Amygdala (tissue), 56 donors: ENCODE measurements at places on chromosomes 16 and 17.
A peak's percentile ranks its signal among the peaks of the same experiment; 100 is the strongest.

- no peak for DNase-seq
Observed at GRCh38 chr17:28327031-28327607, 8.1 kb downstream of the TMEM97 start.

DNA sequence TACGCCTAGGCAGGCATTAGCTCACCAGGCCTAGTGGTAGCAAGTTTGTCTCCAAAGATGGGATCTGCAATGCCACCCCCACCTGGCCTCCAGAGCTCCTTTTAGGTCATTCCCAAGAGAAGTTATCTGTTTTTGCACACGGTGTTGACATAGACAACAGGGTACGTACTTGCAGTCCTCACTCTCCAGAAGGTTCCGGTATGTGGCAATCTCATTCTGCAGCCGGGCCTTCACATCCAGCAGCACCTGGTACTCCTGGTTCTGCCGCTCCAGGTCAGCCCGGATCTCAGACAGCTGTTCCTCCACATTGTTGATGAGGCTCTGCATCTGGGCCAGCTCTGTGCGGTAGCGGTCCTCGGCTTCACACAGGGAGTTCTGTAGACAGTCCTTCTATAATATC lies 9.8 kb upstream of the KRT31 start:
- DNase-seq = no peak

DNA sequence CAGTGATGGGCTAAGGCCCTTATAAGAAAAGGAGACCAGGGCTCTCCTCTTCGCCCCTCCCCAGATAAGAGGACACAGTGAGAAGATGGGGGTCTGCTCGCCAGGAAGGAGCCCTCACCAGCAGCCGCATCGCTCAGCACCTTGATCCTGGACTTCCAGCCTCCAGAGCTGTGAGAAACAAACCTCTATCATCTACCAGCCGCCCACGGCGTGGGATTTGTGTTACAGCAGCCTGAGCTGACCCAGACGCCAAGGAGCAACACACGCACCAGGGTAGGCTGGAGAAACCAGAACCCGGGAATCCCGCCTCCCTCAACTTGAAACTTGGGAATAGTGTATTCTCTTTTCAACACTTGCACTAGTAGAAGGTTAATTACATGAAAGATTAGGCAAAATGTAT lies 4.2 kb upstream of the ZG16B start:
- DNase-seq = no peak

DNA sequence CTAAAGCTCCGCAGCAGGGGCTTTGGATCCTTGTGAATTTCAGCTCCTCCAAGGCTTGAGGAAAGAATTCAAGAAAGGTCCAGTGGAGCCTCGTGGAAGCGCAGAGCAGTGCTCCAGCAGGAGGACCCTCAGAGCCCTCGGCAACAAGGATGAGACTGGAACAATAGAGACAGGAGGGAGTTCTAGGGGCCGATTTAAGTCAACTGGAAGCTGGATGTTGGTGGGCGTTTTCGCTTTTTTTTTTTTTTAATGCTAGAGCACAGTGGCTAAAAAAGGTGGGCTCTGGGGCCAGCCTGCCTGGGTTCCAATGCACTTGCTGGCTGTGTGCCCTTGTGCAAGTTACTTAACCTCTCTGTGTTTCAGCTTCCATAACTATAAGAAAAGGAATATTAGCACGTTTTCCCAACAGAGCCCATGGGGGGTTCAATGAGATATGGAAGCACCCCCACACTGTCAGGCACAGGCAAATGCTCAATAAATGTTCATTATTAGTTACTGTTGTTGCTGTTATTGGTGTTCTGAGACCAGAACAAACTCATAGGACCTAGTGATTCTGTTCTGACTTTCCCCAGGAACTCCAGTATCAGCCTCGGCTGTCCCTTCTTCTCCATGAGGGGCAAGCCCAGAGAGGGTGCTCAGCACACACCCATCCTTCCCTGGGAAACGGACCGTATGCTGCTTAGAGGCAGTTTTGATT lies 5.3 kb upstream of the CBX8 start:
- no peak for DNase-seq

GRCh38 chr17:44204441-44204882 lies 4.8 kb upstream of the ATXN7L3 start:
- DNase-seq = no peak

GRCh38 chr17:2011411-2012371 lies 13.4 kb downstream of the RTN4RL1 start:
- no peak for DNase-seq

- peak; percentile 91 for DNase-seq
Observed at GRCh38 chr17:75515496-75516254, at the start of gene CASKIN2. CASKIN2 (minus strand) TSS chr17:75515537; CDS start chr17:75513804, 1,733 bp downstream.

GRCh38 chr17:82962163-82962720 lies 117.2 kb upstream of the METRNL start:
- DNase-seq = no peak

- no peak for DNase-seq
Observed at GRCh38 chr17:18093616-18094408, 6.1 kb downstream of the DRG2 start.

DNA sequence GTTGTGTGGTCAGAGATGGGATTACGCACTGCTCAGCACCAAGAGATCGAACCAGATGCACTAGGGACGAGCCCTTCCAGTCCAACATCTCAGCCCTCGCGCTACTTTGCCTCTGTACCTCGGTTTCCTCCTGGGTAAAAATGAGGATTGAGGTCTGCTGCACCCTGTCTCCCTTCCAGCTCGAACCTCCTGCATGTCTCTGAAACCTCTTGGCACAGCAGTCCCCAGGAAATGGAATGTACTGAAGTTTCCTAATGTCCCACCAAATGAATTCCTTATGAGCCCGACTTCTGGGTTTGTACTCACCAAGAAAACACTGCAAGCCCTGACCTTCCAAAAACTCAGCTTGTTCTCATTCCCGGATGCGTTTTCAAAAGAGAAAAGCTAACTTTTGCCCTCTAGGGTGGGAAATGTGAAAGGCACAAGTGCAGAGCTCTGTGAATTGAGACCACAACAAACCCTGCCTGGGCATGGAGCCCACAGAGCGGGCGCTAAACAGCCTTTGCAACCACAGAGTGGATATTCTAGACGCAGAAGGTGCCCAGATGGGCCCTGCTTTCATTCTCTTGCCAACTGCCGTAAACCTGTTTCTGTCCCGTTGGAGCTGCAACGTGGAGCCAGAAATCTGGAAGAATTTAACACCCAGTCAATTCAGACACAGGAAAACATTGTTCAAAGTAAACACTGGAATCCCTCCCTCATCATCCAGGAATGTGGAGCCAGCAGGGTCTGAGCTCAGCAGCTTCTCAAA lies 10.3 kb downstream of the CDRT4 start:
- DNase-seq = peak; percentile 50

DNA sequence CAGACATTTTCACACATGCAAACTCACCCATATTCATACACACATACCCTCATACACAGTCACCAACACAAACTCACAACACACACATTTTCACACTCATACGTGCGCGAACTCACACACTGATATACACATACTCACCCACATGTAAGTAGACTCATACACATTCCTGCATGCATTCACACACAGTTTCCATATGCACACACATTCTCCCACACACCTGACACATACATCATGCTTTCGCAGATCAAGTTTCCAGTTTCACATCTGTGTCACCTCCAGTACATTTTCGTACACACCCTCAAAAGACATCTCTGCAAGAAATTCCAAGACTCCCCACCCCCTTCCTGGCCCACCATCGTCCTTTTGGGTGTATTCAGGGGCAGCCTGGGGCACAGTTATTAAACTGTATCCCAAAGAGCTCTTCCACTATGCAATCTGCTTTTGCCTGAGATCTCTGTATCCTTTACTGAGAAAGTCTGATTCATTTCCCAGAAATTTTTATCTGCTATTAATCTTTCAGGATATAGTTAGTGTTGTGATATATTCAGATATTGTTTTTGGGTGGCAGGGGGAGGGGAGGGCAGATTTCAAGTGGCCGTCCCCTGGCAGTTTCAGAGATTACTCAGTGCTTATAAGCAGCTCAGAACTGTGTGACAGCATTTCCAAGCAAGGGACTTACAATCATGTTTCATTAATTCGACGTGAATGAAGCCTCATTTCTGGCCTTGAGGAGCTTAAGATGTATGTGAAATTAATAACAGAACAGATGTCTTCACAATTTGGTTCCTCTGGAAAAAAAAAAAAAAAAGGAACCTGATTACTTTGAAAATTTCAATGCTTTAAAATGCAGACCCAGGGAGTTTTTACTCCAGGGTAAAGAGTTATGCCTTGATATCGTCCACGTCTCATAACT lies 35.3 kb upstream of the MMP2 start:
- DNase-seq = no peak

- DNase-seq = no peak
Observed at GRCh38 chr16:67764158-67764667, 42.1 kb downstream of the RANBP10 start.

DNA sequence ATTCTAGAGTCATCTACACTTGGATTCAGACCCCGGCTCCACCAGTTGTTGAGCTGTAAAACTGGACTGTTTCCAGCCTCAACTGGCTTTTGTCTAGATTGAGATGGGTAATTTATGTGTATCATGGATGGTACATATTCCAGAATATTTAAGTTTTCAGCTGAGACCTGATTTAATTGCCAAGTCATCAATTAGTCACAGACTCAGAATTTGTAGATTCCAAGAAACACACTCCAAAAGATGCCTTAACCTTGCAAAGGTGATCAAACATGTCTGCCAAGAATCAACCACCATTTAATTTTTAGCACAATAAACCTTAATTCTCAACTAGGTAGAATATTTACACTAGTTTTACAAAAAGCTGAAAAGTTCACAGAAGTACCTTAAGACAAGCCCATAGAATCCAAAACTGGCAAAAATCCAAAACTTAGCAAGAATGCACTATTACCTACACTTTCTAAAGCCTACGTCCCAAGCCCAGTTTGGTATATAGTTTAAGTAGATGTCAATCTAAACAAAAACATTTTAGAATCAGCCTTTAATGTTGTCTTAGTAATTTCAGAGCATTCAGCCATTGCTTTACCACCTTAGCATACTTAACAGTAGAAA lies 17.7 kb downstream of the SIAH1 start:
- no peak for DNase-seq

DNA sequence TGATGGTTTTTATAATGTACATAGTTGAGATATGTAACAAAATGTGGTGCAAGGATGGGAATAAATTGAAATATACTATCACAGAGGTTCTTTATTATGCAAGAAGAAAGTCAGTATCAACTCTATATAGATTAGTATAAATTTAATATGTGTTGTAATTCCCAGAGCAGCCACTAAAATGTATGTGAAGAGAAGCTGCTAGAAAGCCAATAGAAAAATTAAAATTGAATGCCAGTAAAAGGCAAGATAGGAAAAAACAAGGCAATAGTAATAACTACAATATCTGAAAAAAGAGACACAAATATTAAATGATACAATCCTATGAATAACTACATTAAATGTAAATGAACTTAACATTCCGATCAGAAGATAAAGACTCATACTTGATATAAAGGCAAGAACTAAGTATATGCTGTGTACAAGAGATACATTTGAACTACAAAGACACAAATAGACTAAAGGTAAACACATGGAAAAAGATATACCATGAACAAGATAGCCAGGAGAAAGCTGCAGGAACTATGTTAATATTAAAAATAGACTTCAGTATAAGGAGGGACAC lies 92.0 kb downstream of the ABCA8 start:
- DNase-seq = no peak

GRCh38 chr17:561116-561515 lies 153.5 kb downstream of the VPS53 start:
- no peak for DNase-seq

DNA sequence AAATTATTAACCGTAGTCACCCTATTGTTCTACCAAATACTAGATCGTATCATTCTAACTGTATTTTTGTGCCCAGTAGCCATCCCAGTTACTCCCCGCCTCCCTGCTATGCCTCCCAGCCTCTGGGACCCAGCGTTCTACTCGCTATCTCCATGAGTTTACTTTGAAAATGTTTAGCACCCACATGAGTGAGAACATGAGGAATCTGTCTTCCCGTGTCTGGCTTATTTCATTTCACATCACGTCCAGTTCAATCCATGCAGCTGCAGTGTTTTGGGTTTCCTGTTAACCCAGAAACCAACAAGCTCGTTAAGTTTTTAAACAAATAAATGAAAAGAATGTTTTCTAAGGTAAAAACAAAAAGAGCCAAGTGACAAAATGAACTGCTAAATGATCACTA lies 82.1 kb downstream of the VPS53 start:
- DNase-seq = no peak

GRCh38 chr16:16076423-16076813 lies 127.0 kb downstream of the ABCC1 start:
- DNase-seq = no peak

DNA sequence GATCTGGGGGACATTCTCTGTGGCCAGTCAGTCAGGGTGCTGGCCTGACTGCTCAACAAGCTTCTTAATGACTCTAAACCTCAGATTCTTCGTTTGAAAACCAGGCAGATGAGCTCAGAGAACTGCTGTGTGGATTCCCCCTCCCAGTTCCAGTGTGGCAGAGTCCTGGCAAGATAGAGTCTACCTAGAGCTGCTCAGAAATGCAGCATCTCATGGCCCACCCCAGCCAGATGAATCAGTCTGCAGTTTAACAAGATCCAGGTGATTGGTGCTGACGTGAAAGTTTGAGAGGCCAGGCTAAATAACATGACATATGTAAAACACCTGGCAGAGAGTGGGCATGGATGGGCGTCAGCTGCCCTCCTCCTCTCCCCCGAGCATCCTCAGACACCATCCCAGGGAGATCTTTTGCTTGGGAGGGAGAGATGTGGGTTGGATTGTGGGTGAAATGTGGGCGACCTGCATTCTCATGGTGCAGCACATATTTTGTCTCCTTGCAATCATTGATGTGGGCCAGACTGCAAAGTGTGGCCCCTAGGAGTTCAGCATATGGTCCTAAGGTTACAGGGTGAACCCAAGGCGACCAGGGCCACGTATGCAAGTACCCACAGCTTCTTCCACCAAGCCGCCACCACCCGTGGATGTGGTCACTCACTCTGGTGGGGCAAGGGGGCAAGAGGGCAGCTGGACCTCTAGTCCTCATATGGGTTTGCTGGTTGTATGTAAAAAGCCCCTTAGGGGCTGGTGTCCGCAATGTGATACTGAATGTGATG lies 19.5 kb downstream of the SOCS3 start:
- DNase-seq = no peak

- DNase-seq = no peak
Observed at GRCh38 chr17:64431534-64431933, 17.4 kb upstream of the MILR1 start.

DNA sequence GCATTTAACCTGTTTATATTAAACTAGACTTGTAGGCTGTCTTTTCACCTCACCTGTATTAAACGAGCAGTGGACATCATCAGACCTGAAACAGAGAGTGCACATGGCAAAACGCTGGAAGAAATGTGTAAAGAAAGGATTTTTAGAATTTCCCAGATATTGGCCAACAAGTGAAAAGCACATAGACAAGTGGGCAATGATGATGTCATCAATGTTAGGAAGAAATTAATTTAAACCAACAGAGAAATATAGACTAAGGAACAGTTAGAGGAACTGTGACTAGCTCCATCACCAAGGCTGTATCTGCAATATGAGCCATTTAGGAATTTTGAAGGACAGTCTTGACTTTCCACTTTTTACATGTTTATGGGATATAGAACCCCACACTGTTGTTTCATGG lies 67.1 kb upstream of the SLC12A3 start:
- DNase-seq = no peak
